Activated naive CD4-positive, alpha-beta T cell treated with anti-CD3 and anti-CD28 coated beads for 36 hours (primary cell): ENCODE measurements at places on chromosomes 2 and 18. TPM values are rescaled to one million over a fixed set of nuclear protein-coding genes. Genes with fewer than 3 reads are reported as not detected.

DNA sequence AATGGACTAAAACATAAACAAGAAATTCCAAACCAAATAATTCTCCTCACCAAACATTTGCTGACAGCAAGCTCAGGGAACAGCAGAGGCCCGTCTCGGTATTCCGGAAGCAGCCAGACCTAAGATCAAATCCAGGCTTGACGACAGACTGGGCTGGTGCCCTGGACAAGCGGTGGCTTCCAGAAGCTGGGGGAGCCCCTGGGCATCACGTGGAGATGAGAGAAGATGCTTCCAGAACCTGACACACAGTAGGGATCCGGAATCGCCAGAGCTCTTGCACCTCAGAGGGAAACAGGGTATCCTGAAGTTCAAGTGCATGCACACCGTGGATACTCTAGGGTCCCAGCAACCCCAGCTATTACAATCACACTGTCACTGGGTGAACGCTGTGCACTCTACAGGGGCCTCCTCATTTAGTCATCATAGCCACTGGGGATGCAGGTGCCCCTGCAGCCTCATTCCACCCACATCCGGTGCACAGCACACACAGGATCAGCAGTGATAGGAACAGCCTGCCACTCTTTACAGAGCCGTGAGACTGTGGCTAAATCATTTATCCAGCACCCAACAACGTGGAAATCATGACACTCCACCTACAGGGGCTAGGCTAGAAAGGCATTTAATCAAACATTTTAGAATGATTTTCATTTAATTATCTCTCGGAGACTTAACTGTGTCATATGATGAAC, 102.6 kb downstream of the HDAC4 start:
- H3K36me3 ChIP-seq: peaks cover 2% of the 10 kb centered on the region
- peak; percentile 91 for DNase-seq
- peak overlapping the region; percentile 67 for H3K4me3 ChIP-seq
- peaks cover 2% of the 10 kb centered on the region for H3K27me3 ChIP-seq
- peak overlapping the region; percentile 74 for H3K27ac ChIP-seq
- peaks cover 74% of the 10 kb centered on the region for H3K4me1 ChIP-seq

- DNase-seq: no peak
- H3K27ac ChIP-seq: no peak overlapping the region
- H3K36me3 ChIP-seq: no peaks in the 10 kb centered on the region
- H3K4me1 ChIP-seq: no peaks in the 10 kb centered on the region
- H3K27me3 ChIP-seq: no peaks in the 10 kb centered on the region
Measured at GRCh38 chr2:220915092-220915623, 656.9 kb downstream of the EPHA4 start.

DNA sequence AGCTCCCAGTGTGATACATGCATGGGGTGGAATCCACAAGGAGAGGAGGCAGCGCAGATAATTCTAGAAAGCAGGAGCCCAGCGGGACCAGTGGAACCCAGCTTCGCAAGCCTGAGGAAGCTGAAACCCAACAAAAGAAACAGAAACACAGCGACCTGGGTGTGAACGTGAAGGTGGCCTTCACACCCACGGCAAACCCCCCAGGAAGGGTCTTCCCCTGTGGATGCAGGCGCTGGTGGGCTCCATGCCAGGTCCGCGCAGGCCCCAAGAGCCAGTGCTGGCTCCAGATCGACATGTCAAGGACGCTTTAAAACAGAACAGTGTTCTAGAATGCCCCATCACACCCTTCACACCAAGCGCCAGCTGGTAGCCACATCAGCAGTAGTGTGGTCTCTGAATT, 22.1 kb downstream of the KIF1A start:
- no peak for DNase-seq
- no peak overlapping the region for H3K4me3 ChIP-seq
- H3K36me3 ChIP-seq: no peaks in the 10 kb centered on the region

- no peak overlapping the region for H3K27ac ChIP-seq
- H3K27me3 ChIP-seq: peaks cover 11% of the 10 kb centered on the region
- H3K4me1 ChIP-seq: peaks cover 4% of the 10 kb centered on the region
- H3K36me3 ChIP-seq: no peaks in the 10 kb centered on the region
- H3K4me3 ChIP-seq: no peak overlapping the region
- no peak for DNase-seq
Measured at GRCh38 chr18:75122334-75122958, 86.5 kb downstream of the PTGR3 start.

DNA sequence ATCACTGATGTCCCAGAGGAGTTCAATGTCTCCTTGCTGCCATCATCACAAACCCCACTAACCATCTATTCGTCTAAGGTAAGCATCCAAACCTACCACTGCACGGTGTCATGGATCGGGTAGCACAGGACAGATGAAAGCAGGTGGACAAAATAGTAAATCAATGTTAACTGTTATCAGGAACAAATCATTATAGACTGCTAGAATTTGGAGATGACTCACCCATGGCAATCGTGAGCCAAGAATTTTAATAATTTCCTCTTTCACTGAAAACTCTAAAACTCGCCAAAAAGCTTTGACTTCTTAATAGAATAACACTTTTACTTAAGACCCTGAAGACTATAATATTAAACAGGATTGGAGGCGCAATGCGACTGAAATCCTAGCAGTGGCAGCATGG, 33.7 kb upstream of the BZW1 start:
- H3K27ac ChIP-seq: no peak overlapping the region
- no peak overlapping the region for H3K4me3 ChIP-seq
- H3K4me1 ChIP-seq: no peaks in the 10 kb centered on the region
- no peak for DNase-seq

- no peak overlapping the region for H3K27ac ChIP-seq
- no peak for DNase-seq
- no peaks in the 10 kb centered on the region for H3K36me3 ChIP-seq
- no peaks in the 10 kb centered on the region for H3K4me1 ChIP-seq
Measured at GRCh38 chr2:51717312-51717711, 685.4 kb upstream of the NRXN1 start.

GRCh38 chr18:47932603-47933002, 2.1 kb upstream of the SMAD2 start:
- H3K27me3 ChIP-seq: no peaks in the 10 kb centered on the region
- no peak overlapping the region for H3K4me3 ChIP-seq
- H3K4me1 ChIP-seq: peaks cover 28% of the 10 kb centered on the region
- H3K27ac ChIP-seq: no peak overlapping the region
- no peaks in the 10 kb centered on the region for H3K36me3 ChIP-seq
- no peak for DNase-seq

ALLC gene
- total RNA-seq: not detected

TTN gene
- total RNA-seq: 0.91 TPM

FSHR gene
- total RNA-seq: not detected

HTR2B gene
- not detected for total RNA-seq
